ENCODE measurements at places on chromosomes 12 and 14.

- DNase-seq, result no peak
Observed at GRCh38 chr12:32264961-32265360, 134.4 kb upstream of the FGD4 start.

DNA sequence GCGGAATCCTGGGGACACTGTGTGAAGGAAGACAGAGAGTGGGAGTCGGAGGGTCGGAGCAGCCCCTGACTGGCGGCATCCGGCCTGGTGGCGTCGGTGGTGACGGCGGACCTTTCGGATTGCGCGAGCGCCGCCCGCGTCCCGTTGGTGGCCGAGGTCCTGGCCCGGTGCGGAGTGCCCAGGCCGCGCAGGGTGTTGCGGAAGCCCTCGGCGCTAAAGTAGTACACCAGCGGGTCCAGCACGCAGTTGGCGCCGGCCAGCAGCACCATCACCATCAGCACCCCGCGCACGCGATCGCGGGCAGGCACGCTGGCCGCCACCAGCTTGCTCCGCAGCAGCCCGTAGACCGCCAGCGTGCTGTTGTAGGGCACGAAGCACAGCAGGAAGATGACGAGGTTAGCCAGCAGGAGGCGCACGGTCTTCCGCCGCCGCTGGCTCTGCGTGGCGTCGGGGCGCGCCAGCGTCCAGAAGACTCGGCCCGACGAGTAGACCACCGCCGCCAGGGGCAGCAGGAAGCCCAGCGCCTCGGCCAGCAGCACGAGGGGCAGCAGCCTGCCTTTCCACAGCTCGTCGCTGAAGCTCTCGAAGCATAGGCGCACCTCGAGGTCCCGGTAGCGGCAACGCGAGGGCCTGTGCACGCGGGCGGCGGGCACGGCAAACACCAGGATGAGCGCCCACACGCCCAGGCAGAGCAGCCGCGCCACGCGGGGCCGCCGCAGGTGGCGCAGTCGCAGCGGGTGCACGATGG lies 13.1 kb upstream of the CHD4 start:
- DNase-seq, result peak; percentile 47

- DNase-seq, result no peak
Observed at GRCh38 chr14:83251402-83251801, 1717.7 kb upstream of the SEL1L start.

- no peak for DNase-seq
Observed at GRCh38 chr12:49094160-49094974, at the start of gene DHH. Gene DHH, minus strand, starts transcription at chr12:49094801. Its CDS starts 289 bp downstream, at chr12:49094512.

DNA sequence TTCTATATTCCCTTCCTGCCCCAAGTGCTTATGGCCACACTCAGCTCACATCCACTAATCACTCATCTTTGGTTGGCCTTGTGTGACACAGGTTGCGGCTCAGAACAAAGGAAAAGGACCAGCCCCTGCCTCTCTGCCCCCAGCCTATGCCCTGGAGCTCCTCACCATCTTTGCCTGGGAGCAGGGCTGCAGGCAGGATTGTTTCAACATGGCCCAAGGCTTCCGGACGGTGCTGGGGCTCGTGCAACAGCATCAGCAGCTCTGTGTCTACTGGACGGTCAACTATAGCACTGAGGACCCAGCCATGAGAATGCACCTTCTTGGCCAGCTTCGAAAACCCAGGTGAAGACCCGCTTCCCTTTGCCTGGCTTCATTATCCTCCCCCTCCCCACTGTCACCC lies 15.8 kb upstream of the OAS2 start:
- DNase-seq, result no peak

GRCh38 chr12:123024819-123025391 lies 44.4 kb downstream of the ARL6IP4 start:
- DNase-seq, result no peak

GRCh38 chr14:102568115-102568614 lies 24.3 kb upstream of the RCOR1 start:
- DNase-seq, result peak; percentile 46

DNA sequence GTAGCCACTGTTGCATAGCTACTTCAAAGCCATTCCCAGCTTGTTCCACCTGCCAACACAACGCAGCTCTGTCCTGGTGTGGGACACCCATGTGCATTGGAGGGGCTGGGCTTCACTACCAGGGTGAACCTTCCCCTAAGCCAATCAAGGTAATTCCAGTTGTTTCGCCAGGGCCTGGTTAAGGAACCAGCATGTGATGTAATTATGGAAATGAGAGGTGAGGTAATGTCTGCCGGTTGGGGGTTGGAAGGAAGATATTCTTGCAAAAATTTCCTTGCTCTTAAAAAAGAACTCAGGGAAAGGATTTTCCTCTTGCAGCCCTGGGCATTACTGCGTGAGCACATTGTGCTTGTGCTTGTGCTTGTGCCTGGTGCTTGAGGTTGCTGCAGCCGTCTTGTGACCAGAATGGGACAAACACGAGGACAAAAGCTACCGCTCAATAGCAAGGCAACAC lies 14.9 kb downstream of the TUBA1C start:
- no peak for DNase-seq

GRCh38 chr12:52980096-52980649 lies 26.1 kb upstream of the EIF4B start:
- DNase-seq, result no peak

GRCh38 chr12:3117144-3117581 lies 40.0 kb downstream of the TSPAN9 start:
- no peak for DNase-seq

GRCh38 chr12:1741154-1741949 lies 50.5 kb downstream of the ADIPOR2 start:
- no peak for DNase-seq

DNA sequence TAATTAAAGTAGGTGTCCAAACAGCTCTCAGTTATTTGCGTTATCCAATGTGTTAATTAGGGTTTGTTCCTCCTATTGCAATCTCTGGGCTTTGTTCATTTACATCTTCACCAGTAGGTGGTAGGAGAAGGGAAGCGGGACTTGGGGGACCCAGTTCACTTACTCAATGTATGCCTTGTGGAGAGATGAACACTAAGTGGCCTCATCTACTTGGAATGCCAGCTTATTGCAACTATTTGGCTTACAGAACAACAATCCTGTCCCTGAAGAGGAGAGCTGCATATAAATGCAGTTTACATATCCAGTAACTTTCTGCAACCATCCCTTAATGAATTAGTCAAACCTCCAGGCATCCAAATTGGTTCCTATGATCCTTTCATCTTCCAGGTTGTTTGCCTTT lies 417.1 kb upstream of the CCDC196 start:
- DNase-seq, result no peak

DNA sequence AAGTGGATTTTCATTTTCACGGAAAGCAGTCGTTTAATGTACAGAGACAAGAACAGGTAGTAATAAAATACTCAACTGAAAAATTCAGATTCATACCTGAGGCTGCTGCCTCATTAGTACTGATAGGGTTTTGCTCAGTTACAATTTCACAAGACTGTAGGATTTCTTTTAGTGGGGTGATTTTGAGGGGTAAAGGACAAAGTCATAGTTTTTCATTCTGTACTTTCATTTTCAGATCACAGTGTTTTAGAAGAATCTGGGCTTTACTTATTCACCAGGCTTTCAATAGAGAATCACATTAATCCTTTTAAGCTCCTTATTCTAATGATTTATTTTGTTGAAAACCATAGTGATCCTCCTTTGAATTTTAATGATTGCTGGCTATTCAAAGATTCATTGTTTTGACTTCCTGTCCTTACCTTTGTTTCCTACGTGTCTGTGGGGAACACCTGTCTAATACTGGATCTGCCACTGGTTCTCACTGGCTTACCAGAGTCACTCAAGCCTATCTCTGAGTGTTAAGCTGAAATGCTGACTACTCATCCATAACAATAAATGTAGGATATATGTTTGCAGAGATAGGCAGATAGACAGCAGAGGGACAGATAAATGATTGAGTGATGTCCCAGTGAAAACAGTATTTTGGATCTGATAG lies 243.8 kb upstream of the NPAS3 start:
- DNase-seq, result no peak

GRCh38 chr14:49774106-49774505 lies 6.2 kb downstream of the KLHDC2 start:
- no peak for DNase-seq

DNA sequence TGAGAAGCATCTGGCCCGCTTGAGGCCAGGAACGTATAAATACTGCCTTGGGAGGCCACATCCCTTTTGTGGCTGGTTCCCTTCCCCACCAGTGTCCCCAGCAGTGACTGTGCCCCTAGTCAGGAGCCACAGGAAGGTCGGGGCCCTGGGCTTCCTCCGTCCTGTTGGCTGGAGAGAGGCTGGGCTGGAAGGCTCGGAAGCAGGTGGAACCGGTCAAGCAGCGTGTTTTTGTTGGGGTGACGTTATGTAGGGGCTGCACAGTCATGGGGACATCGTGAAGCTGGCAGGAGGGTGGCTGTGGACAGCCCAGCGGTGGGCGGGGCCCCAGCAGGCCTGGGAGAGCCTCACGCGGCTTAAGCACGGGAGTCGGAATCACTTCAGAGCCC lies 10.1 kb downstream of the XRCC3 start:
- DNase-seq, result no peak

- DNase-seq, result peak; percentile 61
Observed at GRCh38 chr12:49777800-49778748, 36.7 kb downstream of the TMBIM6 start.

DNA sequence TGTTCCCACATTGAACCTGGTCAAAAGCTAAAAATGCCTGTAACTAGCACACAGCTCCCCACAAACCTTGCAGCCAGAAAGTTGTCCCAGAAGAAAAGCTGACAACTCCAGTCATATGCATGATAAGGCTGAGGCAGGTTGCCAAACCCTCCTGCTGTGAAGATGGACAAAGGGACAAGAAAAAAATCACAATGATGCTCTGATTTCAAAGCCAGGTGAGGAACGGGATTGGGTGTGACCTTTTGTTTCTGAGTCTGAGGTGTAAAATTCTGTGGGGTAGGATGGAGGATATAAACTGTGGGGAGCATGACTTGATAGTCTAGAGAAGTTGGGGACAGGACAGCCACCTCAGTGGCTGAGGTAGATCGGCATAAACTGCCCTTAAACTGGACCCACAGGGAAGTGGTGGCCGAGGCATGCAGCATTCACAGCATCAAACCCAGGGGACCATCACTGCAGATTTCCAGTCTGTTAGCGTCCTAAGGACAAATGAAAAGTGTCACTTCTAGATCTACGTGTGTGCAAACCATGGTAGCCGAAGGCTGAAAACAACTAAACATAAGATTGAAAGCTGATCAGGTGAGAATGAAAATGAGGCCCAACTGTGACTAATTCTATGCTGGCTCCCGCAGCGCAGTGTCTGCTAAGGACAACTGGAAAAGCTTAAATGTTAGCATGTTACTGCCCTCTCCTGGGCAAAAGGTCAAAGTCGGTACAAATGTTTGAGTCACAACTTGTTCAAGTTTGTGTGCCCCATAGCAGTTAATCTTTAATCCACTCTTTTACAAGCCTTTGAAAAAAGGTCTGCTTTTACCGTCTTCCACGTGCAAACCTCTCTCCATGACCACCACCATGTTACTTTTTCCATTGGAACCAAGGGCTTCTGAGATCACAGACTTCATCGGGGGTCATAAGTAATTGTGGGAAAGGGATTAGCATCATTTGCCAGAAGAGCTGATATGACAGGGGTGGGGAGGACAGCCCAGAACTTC lies 39.8 kb downstream of the GRIN2B start:
- DNase-seq, result no peak

DNA sequence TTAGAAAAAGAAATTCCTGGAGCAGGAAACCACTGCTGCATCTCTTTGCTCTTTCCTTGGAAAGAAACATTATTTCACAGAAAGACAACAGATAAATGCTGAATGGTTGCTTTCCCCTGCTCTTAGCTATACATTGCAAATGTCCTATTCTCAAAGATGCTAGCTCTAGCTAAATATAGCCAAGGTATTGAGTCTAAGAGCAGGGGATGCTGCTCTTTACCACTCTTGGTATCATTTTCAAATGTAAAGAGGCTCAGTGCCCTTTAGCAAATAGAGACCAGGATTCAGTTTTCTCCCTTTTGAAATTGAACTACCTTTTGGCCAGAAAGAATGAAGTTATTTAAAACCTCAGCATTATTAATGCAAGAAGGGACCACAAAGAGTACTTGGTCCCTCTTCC lies 104.0 kb upstream of the FUT8 start:
- DNase-seq, result no peak

DNA sequence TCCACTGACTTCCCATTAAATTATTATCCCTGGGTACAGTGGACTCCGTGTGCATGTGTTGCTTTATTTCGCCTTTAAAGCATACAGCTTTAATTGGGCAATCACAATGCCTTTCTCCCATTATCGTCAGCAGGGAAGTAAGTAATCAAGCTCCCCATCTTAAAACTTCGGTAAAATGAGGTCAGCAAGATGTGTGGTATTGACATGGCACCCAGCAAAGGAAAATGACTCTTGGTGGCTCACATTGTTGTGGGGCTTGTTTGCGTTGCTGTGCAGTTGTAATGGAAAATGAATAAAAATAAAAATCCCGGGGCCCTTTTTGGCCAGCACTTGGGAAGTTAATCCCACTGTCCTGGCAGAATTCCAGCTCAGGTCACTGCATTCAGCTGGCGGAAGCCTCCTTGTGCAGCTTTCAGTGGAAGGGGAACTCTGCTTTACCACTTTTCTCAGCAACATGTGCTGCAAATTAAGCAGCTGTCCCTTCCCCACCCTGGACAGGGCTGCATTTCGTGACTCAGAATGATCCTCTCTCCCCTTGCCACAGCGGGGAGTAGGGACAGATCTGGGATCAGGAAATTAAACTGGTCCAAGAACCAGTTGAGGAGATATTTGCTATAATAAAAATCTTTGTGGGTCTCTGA lies 13.9 kb upstream of the ATP2A2 start:
- DNase-seq, result no peak

DNA sequence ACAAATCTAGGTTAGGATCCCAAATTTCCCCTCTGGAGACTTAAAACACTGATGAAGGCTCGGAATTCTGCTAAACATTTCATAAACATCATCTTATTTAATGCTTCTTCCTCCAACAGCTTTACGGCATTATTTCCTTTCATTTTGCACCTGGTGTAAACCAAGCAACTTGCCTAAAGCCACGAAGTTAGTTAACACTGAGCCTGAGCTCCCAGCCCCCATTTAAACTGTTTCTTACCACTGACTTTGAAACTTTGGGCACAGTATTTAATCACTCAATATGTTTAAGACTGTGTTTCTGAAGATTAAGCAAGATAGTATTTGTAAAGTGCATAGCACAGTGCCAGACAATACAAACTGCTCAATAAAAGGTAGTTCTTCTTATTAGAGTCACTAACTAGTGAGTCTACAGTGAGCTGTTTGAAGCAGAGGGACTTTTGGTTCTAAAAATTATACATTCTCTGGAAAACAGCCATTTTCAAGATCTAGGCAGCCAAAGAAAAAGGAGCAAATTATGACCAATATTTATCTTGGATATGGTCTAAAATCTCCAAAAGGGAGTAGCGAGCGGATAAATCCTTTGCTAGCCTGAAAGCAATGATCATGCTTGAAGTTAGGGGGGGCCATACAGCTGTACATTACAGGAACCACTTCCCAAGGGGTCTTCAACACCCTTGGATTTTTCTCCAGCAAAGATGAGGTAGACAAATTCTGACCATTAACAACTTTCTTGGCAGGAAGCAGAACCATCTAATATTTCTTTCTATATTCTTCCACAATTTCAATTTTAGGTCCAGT lies 4.0 kb downstream of the EGLN3 start:
- no peak for DNase-seq

DNA sequence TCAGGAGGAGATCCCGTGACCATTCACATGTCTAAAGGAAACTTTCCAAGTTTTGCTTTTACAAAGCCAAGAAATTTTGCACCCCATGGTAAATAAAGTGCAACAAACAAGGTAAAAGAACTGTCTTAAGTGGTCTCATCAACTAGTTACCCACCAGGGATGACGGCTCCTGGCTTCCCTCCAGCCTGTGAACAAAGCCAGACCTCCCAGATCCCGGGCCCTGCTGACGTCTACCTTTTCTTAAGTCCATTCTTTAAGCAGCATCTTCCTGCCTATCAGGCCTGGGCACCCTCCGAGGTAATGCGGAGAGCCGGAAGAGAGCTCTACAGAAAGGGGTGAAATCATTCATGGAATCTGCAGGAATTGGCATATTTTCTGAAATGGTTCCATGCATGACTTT lies 58.0 kb upstream of the DAAM1 start:
- DNase-seq, result no peak

All from activated T-helper 2 cell treated with anti-CD3 and anti-CD28 coated beads, Interferon-gamma antibody, Interleukin-2, Interleukin-4, amounts not matched to agents 10 μg/mL and 5 μg/mL and 100 μg/mL, durations not matched to agents 14 hours and 24 hours and 36 hours (primary cell).